Peyer's patch (tissue), 4 donors: ENCODE measurements at places on chromosomes 2 and 18. TPM values are rescaled to one million over a fixed set of nuclear protein-coding genes. Genes with fewer than 3 reads are reported as not detected.

The FAHD2A gene
- total RNA-seq, result 65.5 TPM

The SLC9A4 gene
- not detected for total RNA-seq

The RND3 gene
- total RNA-seq, result 52.7 TPM

DNA sequence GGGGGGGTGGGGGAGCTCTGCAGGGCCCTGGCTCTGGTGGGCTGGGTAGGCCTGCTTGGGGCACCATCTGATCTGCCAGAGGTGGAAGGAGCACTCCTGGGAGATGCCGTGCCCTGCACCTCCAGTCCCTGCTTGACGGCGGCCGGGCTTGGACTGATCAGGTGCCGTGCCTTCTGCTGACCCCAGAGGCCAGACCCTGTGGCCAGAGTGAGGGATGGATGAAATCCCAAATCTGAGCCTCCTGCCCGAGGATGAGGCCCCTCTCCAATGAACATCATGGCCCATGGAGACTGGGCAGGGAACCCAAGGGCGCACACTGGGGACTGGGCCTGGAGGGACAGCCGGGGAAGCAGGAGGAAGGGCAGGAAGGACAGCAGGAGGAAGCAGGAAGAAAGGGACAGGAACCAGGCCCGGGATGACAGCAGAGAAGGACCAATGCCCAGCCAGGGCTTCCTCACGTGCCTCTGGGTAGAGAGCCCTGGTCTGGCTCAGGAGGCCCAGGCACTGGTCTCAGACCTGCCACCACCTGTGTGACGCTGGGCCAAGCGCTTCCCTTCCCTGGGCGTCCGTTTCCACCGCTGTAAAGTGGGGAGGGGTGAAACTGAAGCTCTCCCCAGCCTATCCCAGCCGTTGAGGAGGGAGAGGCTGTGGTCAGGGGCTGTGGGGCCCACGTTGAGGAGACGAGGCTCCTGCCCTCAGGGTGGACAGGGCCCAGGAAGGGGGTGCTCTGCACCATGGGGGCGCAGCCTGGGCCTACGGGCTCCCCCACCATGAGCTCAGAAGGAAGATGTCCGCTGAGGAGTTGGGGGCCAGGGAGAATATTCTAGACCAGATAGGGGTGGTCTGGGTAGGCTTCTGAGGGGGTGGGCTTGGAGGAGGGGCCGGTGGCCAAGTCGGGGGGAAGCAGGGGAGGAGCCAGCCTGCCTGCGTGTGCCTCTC, 1.0 kb upstream of the GPR35 start:
- no peaks in the 10 kb centered on the region for H3K4me1 ChIP-seq
- peak overlapping the region; percentile 65 for H3K27ac ChIP-seq
- DNase-seq, result no peak
- no peak overlapping the region for H3K4me3 ChIP-seq
- no peaks in the 10 kb centered on the region for H3K36me3 ChIP-seq

- no peaks in the 10 kb centered on the region for H3K4me1 ChIP-seq
- no peak overlapping the region for H3K27ac ChIP-seq
- H3K4me3 ChIP-seq, result no peak overlapping the region
- no peaks in the 10 kb centered on the region for H3K27me3 ChIP-seq
- peaks cover 2% of the 10 kb centered on the region for H3K36me3 ChIP-seq
These were observed 232.6 kb downstream of the ATAD2B start for GRCh38 chr2:23694058-23695045.

GRCh38 chr2:200600549-200601225, 14.9 kb downstream of the AOX1 start:
- no peak for DNase-seq
- no peaks in the 10 kb centered on the region for H3K36me3 ChIP-seq
- no peaks in the 10 kb centered on the region for H3K27me3 ChIP-seq

DNA sequence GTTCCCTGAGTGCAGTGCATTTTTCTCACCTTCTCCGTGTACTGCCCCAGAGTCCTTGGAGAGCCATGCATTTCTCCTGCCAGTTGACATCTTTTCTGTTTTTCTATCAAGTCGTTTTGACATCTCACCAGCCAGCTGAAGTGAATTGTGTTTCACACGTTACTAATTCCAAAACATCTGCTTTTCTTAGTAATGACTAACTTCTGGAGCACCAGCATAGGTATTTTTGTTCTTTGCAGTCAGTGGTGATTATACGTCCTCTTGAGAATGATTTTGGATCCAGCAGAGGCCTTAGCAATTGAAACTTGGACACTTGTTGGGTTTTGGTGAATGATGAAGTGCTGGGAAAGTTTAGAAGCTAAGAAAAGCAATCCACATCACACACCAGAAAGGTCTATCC, 112.5 kb downstream of the PIK3C3 start:
- no peak for DNase-seq
- no peak overlapping the region for H3K27ac ChIP-seq
- no peaks in the 10 kb centered on the region for H3K4me1 ChIP-seq
- H3K36me3 ChIP-seq, result no peaks in the 10 kb centered on the region
- H3K4me3 ChIP-seq, result no peak overlapping the region

DNA sequence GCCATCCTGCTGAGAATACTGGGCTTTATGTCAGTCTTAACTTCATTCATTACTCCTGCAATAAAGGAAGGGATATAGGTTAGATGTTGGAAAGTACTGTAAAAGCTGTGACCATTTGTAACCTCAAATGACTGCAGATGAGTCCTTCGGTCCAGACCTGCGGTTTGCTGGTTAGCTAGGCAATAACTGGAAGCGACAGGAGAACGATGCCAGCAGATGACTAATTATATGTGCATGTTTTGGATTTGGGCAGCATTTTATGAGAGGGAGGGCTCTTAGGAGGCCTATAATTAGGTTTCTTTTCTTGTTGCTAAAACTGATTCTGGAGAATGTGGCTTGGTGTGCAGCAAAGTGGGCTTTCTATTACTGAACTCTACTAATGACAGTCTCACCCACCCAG, 205.6 kb downstream of the TMEM182 start:
- no peak for DNase-seq
- no peaks in the 10 kb centered on the region for H3K36me3 ChIP-seq
- H3K4me3 ChIP-seq, result no peak overlapping the region
- no peaks in the 10 kb centered on the region for H3K27me3 ChIP-seq
- H3K4me1 ChIP-seq, result no peaks in the 10 kb centered on the region

- no peaks in the 10 kb centered on the region for H3K27me3 ChIP-seq
- no peaks in the 10 kb centered on the region for H3K4me1 ChIP-seq
- peaks cover 87% of the 10 kb centered on the region for H3K36me3 ChIP-seq
- H3K27ac ChIP-seq, result no peak overlapping the region
- no peak overlapping the region for H3K4me3 ChIP-seq
These were observed 69.6 kb upstream of the EMILIN2 start for GRCh38 chr18:2777241-2777640.

DNA sequence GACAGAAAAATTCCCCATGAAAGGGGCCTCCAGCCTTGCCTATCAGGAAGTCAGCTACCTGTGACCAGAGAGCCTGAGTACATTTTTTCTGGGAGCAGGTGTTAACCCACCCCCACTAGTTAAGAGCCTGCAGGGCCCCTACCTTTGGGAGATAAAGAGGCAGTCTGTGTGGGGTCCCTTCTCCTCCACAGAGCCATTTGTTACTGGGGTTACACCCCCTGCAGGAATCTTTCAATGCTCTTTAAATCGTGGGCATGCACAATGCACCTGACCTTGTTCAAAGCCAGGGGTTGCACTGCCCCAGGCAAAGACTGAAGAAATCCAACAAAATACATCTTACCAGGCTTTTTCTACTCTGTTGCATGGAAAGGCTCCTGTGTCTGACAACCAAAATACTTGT, 15.7 kb upstream of the LYPD6 start:
- no peak overlapping the region for H3K27ac ChIP-seq
- no peaks in the 10 kb centered on the region for H3K27me3 ChIP-seq
- no peaks in the 10 kb centered on the region for H3K36me3 ChIP-seq
